ENCODE measurements at places on chromosomes 16 and 17. TPM values are rescaled to one million over a fixed set of nuclear protein-coding genes. Genes with fewer than 3 reads are reported as not detected.

AATK gene
- total RNA-seq = 3.1 TPM

C16orf86 gene
- 2.4 TPM for total RNA-seq

TRPV2 gene
- total RNA-seq = 22.9 TPM

FA2H gene
- not detected for total RNA-seq

ZNF597 gene
- total RNA-seq = 2.9 TPM

ADAMTS18 gene
- total RNA-seq = 81.7 TPM

HSD17B2 gene
- 38.5 TPM for total RNA-seq

PIEZO1 gene
- 332 TPM for total RNA-seq

CTDNEP1 gene
- 38.5 TPM for total RNA-seq

SLC16A5 gene
- total RNA-seq = 23.8 TPM

MYCBPAP gene
- total RNA-seq = 0.29 TPM

P2RX1 gene
- total RNA-seq = not detected

SHCBP1 gene
- 23.8 TPM for total RNA-seq

HBA2 gene
- total RNA-seq = not detected

TERB1 gene
- total RNA-seq = not detected

ZNF205 gene
- 35.3 TPM for total RNA-seq

CLEC19A gene
- total RNA-seq = not detected

SDR42E2 gene
- not detected for total RNA-seq

OR1G1 gene
- total RNA-seq = not detected

SLC13A2 gene
- total RNA-seq = not detected

PIMREG gene
- 16.2 TPM for total RNA-seq

SCN4A gene
- total RNA-seq = not detected

CCL5 gene
- 0.65 TPM for total RNA-seq

ATAD5 gene
- 7.7 TPM for total RNA-seq

TBC1D26 gene
- not detected for total RNA-seq

C16orf95 gene
- total RNA-seq = 3.9 TPM

PLXDC1 gene
- not detected for total RNA-seq

NACA2 gene
- total RNA-seq = not detected

PIK3R6 gene
- not detected for total RNA-seq

SBK1 gene
- total RNA-seq = 0.10 TPM

GAST gene
- not detected for total RNA-seq

SLC7A5 gene
- total RNA-seq = 15.7 TPM

BICDL2 gene
- not detected for total RNA-seq

ADGRG3 gene
- total RNA-seq = not detected

BRICD5 gene
- total RNA-seq = 2.1 TPM

TTYH2 gene
- total RNA-seq = 2.1 TPM

ACSM2B gene
- under 0.01 TPM for total RNA-seq

GLIS2 gene
- total RNA-seq = 2.0 TPM

KCNJ18 gene
- not detected for total RNA-seq

SLC16A11 gene
- total RNA-seq = 0.98 TPM

SNAI3 gene
- 0.33 TPM for total RNA-seq

CPNE2 gene
- total RNA-seq = 85.8 TPM

DCUN1D3 gene
- total RNA-seq = 42.4 TPM

ATP2A3 gene
- total RNA-seq = not detected

TNFRSF12A gene
- total RNA-seq = 116 TPM

DGKE gene
- total RNA-seq = 11.1 TPM

CRYBA1 gene
- not detected for total RNA-seq

TEKT1 gene
- not detected for total RNA-seq

PYDC1 gene
- not detected for total RNA-seq

KCNH4 gene
- total RNA-seq = under 0.01 TPM

KRT28 gene
- not detected for total RNA-seq

LDHD gene
- total RNA-seq = 0.98 TPM

CCL7 gene
- not detected for total RNA-seq

CCDC200 gene
- not detected for total RNA-seq

EVPL gene
- total RNA-seq = not detected

TBC1D3B gene
- total RNA-seq = 0.86 TPM

SLC38A8 gene
- total RNA-seq = not detected

KRT38 gene
- not detected for total RNA-seq

OMG gene
- total RNA-seq = not detected

HEATR9 gene
- not detected for total RNA-seq

All from vein endothelial cell (primary cell).